ENCODE measurements at places on chromosomes 6 and 20. TPM values are rescaled to one million over a fixed set of nuclear protein-coding genes. Genes with fewer than 3 reads are reported as not detected.

- H3K4me3 ChIP-seq: no peak overlapping the region
- no peaks in the 10 kb centered on the region for H3K36me3 ChIP-seq
- H3K4me1 ChIP-seq: peaks cover 13% of the 10 kb centered on the region
- no peak for DNase-seq
These were observed 16.2 kb upstream of the BLCAP start for GRCh38 chr20:37543828-37544227.

- no peaks in the 10 kb centered on the region for H3K36me3 ChIP-seq
- no peaks in the 10 kb centered on the region for H3K27me3 ChIP-seq
- peaks cover 66% of the 10 kb centered on the region for H3K4me1 ChIP-seq
- H3K27ac ChIP-seq: peak overlapping the region; percentile 83
These were observed 4.9 kb downstream of the ARID1B start for GRCh38 chr6:156781861-156782631.

DNA sequence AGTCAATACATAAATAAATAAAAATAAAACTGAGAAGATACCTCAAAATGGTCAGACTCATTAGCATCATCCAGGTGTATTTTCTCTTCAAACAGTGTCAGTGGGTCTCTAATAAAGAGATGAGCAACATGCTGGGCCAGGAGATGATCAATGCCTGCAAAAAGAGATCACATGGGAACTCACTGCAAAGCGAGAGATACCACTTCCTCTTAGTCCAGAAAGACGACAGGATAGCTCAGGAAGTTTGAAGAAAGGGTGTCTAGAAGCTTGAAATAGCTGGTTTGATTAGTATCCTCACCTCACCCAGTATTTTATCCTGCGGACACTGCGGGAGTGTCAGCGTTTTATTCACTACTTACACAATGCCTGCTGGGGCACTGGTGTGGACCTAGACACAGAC lies 38.0 kb downstream of the GCLC start:
- no peak overlapping the region for H3K4me3 ChIP-seq
- no peak overlapping the region for H3K27ac ChIP-seq
- DNase-seq: no peak
- H3K27me3 ChIP-seq: no peaks in the 10 kb centered on the region

The CCN6 gene
- 0.11 TPM for polyA plus RNA-seq

Measured in naive B cell (primary cell).